Thoracic aorta (tissue), 2 donors: ENCODE measurements at places on chromosomes 5 and 9.

- no peak for DNase-seq
Observed at GRCh38 chr9:34997379-34997781, 7.8 kb downstream of the DNAJB5 start.

GRCh38 chr9:134930398-134930797, 12.7 kb upstream of the FCN1 start:
- DNase-seq = no peak

DNA sequence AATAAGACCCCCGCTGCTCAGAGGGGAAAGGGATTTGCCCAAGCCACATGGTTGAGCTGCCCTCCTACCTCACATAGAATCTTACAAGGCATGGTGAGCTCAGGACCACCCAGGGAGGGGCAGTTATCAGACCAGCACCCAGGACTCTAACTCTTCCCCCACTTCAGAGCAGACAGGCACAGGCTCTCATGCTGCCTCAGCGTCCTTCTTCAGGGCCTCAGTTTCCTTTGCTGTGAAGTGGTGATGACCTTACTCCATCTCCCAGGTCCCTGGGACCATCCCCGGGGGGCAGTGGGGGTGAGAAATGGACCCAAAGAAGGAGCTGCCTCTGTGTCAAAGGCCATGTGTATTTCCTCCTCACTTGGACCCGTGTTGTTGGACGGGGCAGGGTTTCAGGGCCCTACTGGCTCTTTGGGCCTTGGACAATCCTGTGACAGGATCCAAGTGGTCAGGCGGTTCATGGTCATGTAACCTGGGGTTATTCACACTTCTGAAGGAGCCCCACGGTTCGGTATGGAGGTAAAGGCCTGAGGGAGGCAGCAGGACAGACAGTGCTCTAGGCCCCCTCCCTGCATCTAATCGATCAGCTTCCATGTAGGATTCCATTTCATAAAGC, 31.7 kb upstream of the CSF1R start:
- no peak for DNase-seq

- DNase-seq = no peak
Observed at GRCh38 chr5:124194282-124194681, 552.2 kb downstream of the ZNF608 start.

DNA sequence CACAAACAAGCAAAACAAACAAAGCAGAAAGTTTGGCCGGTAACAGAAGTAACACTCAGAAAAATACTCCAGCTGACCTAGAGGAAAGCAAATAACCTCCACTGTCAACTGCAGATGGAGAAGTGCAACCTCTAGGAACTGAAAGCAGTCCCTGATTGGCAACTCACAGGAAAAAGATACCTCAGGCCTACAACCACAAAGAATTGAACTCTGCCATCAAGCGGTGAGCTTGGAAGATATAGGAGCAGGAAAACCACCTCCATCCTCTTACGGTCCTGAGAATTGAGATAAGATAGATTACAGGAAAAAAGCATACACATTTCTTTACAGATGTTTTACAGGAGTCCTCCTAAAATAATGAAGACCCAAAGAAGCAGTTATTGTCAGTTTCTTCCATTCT, 184.5 kb downstream of the PDZD2 start:
- no peak for DNase-seq

DNA sequence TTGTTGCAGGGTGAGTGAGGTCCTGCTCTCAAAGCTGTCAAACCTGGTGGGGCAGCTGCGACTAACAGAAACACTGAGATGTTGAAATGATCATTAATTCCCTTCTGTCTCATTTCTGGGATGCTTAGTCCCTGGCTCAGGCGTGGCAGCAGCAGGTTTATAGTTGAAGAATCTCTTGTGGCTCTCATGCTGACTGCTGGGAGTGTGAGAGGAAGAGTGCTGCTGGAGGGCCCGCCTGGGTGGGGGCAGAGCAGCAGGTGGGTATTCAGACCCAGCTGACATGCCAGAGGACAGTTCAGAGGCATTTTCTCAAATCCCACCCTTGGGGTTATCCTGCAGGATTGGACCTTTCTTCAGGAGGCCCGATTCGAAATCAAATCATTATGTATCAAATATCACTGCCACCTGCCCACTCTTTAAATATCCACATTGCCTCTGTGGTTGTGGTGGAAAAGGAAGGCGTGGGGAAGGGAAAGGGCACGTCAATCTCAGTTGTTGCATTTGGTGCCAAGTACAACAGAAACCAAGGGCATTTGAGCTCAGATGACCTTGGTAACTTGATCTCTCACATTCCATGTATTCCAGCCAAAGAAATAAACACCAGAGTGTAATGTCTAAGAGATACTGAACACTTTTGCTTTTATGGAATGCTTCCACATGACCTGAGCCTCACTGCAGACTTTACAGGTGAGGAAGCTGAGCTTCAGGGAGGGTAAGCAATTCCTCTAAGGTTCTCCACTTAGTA, 224.3 kb downstream of the AOPEP start:
- DNase-seq = no peak

DNA sequence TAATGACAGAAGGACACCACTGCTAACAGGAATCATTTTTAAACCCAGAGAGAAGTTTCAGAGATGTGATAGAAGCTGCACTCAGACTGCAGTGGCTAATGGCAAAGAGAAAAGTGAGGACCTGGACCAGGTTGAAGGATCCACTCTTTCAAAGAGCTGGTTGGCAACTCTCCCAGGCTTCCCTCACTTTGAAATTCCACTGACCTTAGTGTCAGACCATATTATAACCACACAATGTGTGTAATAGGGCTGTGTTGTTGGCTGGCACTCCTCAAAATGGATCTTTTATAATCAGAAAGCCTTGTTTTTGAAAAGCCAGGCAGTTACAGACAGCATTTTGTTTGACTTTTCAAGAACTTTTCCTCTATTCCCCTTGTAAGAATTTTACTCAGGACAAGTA, 280.7 kb downstream of the PRELID2 start:
- DNase-seq = no peak

DNA sequence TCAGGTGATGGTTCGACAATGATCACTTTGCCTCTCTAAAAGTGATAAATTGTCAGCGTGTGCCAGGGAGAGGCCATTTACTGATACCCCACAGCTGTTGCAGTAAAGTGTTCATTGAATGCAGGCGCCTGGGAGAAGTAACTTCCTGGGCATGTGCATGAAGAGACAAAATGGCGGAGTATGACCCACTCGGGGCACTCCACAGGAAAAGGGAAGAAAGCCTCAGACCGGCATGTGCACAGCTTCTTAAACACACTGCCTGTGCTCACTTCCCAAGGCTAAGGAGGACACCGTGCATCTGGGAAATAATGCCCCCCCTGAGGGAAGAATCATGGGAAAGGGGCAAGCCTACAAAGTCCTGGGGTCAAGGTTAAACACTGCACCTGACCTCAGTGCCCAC, 329.5 kb downstream of the ICE1 start:
- no peak for DNase-seq

DNA sequence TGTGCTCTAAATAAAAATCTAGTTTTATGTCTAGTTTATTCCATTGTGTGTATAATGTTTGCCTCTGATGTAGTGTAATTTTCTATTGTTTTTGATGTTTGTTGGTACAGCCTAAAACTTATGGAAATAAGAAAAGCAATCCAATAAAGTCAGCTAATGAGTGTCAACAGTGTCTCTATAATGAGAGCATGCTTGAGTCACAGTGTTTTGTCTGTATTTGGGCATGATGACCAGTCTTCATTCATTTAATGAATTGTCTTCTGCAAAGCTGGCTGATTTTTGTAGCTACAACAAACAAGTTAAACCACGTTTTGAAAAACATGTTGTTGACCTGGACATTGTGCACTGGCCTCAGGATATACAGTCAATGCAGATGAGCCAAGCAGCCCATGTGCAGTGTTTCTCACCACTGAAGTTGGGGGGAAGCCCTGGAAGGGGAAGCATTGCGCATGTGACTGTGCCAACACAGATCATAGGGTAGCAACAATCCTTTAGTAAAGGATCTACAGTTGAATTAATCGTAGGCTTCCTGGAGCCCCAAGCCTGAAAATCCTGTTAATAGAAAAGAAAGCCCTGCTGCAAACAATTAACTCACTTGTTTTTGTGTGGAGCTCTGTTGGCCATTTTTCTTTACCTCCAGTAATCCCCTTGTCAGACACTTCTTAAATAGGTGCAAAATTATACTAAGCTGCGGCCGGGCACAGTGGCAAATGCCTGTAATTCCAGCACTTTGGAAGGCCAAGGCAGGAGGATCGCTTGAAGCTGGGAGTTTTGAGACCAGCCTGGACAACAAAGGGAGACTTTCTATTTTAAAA, 88.0 kb downstream of the INIP start:
- DNase-seq = no peak

- no peak for DNase-seq
Observed at GRCh38 chr5:68288707-68289134, 73.2 kb downstream of the PIK3R1 start.

- DNase-seq = no peak
Observed at GRCh38 chr5:112548246-112548881, 129.3 kb upstream of the EPB41L4A start.

DNA sequence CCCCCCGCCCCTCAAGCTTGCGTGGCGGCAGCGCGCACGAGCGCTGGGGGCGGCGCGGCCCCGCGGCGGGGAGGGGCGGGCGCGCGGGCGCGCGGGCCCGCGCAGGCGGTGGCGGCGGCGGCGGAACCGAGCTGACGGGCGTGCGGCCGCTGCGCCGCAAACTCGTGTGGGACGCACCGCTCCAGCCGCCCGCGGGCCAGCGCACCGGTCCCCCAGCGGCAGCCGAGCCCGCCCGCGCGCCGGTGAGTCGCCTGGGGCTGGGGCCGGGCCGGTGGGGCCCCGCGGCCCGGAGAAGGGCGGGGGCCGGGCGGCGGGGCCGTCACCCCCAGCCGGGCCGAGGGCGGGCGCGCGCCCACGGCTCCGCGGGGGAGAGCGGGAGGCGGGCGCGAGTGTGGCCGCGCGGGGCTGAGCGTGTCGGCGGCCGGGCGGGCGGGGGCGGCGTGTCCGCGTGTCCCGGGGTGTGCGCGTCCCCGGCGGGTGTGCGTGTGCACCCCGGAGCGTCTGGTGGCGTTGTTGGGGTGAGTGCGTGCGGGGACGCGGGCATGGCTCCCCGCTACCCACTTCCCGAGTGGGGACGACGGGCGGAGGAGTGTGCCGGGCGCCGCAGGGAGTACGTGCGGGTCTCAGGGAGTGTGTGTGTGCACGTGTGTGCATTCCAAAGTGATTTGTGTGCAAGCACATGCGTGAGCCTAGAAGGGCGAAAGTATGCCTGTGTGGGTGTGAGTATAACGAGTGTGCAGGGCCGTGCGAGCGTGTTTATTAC, at the start of gene NEK6:
TSS of gene NEK6 (plus strand) at position 106 of the 763 bp plus-strand sequence. CDS start 44,016 bp downstream, outside the sequence.
- no peak for DNase-seq

- no peak for DNase-seq
Observed at GRCh38 chr9:99398241-99398640, 176.2 kb downstream of the SEC61B start.

- DNase-seq = no peak
Observed at GRCh38 chr9:100296407-100296806, 56.3 kb downstream of the TEX10 start.

DNA sequence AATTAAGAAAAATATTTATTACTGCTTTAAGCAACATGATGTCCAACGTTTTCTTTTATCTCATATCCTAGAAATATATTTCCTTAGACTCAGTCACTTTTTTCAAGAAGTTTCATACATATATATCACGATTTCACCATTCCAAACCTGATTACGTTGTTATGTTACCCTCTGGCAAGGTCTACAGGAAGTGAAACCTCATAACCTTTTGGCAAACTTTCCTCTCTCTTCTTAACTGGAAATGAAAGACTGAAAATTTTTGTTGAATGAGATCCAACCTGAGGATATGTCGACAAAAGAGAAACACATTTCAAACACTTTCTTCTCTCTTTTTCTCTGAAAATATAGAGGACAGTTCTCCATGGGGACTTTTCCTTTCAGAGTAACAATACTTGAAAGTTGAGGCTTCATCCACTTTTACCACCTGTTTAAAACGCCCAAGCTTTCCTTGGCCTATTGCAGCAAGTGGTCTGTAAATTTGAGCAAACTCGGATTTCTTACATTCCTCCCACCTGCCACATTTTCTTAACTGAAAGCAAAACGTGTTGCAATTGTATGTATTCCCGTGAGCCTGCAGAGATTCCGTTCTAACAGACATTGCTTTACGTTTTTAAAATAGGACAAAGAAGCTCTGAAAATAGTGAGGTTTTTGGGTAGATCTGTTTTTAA, 298.1 kb downstream of the CETN3 start:
- no peak for DNase-seq

DNA sequence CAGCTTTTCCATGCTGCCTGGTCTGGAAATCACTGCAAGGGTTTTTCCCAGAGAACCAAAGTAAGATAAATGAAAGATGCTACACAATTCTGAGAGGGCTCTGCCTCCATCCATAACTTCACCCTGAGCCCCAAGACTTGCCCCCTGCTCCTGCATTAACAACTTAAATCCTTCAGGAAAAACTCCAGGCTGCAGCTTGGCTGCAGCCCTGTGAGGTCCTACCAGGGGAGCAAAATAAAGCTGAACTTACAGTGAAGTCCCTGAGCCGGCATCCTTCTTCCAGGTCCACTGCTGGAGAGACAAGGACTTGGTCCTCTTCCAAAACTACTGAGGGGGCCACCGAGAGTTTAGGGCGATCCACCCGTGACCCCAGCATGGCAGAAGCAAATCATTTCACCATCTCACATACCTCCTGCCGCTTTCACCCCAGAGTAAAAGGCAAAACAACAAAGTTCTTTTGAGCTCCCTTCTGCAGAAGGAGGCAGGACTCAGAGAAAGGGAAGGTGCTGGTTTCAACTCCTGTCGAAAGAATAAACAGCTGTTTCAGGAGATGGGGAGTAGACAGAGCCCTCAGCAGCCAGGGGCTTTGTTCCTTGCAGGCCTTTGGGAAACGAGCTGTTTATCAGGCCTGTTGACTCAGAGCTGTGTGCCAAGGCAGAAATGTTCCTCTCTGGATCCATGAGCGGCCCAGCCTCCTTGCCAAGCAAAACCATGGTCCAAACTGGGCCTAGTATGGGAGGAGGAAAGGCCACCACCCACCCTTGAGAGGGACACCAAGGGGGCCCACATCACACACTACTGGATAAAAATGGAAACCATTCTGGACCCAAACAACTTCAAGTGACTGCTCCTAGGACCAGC, 20.6 kb downstream of the GGTA1 start:
- no peak for DNase-seq

- DNase-seq = no peak
Observed at GRCh38 chr9:79028101-79028500, 543.7 kb upstream of the TLE4 start.
